ENCODE measurements at places on chromosomes 1 and 21. TPM values are rescaled to one million over a fixed set of nuclear protein-coding genes. Genes with fewer than 3 reads are reported as not detected.

Gene MAEL
- total RNA-seq: 0.35 TPM

Gene CFAP45
- total RNA-seq: 0.91 TPM

Gene PRAMEF9
- not detected for total RNA-seq

Gene OBSCN
- 31.6 TPM for total RNA-seq

Gene AKIRIN1
- total RNA-seq: 78.4 TPM

Gene AQP10
- not detected for total RNA-seq

Gene C1orf167
- not detected for total RNA-seq

Gene DUSP10
- 19.9 TPM for total RNA-seq

Gene CYP4X1
- not detected for total RNA-seq

Gene RUNX3
- 113 TPM for total RNA-seq

Gene XPR1
- total RNA-seq: 15.4 TPM

Gene ASTN1
- total RNA-seq: not detected

Gene MYOG
- total RNA-seq: not detected

Gene DNAH14
- total RNA-seq: not detected

Gene MASP2
- not detected for total RNA-seq

Gene TMED5
- total RNA-seq: 42.0 TPM

Gene CD1E
- total RNA-seq: not detected

Gene CRP
- not detected for total RNA-seq

Gene SLC5A9
- total RNA-seq: not detected

Gene PIK3CD
- 226 TPM for total RNA-seq

Gene PKN2
- total RNA-seq: 25.5 TPM

Gene OR2T2
- not detected for total RNA-seq

Gene OLFML2B
- total RNA-seq: not detected
